ENCODE measurements at places on chromosomes 2 and 18.

GRCh38 chr2:56729212-56729611 lies 545.4 kb downstream of the CCDC85A start:
- no peak for DNase-seq

DNA sequence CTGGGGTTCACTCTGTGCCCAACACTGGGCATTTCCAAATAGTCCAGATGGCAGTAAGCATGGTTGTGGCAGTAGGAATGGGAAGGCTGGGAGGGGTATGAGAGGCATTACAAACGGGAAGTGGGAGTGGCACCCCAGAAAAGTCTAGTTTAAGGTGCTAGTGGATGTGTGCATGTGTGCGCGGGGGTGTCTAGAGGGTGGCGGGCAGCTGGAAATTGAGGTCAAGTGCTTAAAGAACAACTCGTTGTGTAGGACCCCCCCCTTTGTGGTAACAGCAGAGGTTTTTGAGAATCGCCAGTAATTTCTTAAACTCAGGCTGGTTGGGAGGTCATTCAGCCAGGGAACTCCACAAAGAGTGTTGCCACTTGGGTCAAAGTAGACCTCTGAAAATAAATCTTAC lies 69.9 kb downstream of the RHBDD1 start:
- no peak for DNase-seq

GRCh38 chr18:37577051-37577611 lies 11.5 kb upstream of the CELF4 start:
- no peak for DNase-seq

GRCh38 chr18:48613589-48614404 lies 75.0 kb downstream of the CTIF start:
- DNase-seq, result no peak

DNA sequence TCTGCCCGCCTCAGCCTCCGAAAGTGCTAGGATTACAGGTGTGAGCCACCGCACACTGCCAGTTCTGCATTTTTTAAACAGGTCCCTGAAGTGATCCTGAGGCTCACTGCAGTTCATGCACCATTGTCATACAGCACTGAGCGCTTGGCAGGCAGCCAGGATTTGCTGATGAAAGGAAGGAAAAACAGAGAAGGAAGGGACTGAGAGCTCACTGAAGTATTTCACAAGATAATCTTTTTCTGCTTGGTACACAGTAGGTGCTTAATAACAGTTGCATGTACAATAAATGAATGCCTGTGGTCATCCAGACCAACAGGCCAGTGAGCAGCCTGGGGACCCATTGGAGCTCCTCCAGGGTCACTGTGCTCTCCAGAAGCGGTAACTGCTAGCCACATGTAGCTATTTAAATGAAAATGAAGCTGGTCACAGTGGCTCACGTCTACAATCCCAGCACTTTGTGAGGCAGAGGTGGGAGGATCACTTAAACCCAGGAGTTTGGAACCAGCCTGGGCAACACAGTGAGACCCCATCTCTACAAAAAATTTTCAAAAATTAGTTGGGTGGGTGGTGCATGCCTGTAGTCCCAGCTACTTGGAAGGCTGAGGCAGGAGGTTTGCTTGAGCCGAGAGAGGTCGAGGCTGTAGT lies 33.1 kb upstream of the SMAD7 start:
- DNase-seq, result no peak

DNA sequence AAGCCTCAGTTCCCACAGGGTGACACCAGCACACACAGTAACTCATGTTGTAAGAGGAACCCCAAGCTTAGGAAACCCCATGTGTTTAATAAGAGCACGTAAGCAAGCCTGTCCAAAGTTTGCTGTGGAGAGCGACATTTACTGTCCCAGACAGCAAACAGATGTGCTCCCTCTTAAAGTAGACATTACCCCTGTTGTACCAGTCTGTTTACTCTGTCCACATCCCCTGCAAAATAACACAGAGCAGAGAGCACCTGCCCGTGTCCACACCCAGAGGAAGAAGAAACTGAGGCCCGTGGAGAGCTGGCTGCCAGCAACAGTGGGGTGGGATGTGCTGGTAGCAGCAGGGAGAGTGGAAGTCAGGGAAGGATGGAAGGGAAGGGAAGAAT lies 243.5 kb downstream of the GBX2 start:
- no peak for DNase-seq

- DNase-seq, result no peak
These were observed 7.6 kb downstream of the GMPPA start for GRCh38 chr2:219506153-219506801.

DNA sequence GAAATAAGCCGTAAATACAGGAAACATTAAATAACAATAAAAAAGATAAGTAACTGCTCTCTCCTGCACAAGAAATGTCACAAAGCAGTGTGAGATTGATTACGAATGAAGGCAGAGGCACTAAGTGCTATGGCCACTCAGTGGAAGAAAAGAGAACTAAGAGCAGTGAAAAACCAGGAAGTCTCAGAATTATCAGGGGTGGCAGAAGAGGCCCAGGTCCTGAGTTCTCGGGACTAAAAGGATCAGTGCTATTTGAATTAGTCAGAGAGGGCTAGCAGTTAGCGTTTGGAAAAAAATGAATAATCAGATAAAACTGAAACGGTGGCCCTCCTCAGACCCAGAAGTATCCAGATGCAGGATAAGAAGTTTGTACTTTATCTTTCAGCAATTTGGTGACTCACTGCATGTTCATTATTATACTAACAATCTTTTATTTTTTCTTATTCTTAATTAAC lies 367.1 kb downstream of the ZEB2 start:
- DNase-seq, result peak; percentile 50

Measured in B cell (primary cell).